ENCODE measurements at places on chromosomes 16 and 17.

DNA sequence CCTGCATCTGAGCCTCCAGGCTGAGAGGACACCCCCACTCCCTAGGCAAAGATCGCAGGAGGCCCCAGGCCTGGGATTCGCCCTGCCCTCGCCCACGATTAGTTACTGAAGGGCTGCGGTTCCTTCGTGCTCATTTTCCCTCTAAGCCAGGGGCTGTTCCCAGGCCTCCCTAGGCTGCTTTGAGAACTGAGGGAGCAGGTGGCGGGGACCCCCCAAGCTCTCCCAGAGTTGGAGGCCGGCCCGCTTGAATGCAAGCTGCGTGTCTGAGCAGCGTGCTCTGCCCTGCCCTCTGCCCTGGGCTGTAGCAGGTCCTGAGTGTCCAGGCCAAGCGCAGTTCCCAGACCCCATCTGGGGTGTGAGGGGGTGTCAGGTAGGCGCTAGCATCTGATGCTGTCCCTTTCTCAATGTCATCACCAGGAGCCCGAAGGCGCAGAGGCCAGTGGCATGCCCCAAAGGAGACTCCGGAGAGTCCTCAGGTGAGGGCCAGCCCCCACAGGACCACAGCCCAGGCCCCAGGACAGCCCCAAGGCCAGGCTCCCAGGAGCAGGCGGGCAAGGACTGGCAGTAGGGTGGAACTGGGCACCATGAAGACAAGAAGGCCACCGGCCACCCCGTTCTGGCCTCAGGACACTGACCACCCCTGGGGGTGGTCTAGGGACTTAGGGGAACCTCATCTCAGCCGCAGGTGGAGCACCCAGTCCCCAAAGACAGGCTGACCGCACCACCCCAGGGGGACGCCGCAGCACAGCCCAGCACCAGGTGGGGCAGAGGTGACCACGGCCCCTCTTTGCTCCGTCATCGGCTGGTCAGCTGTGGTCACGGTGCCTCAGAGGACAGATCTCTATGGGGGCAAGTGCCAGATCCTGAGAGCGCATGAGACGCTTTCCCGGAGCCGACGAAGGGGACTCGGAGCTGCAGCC, 14.6 kb downstream of the ENDOV start:
- DNase-seq = no peak

DNA sequence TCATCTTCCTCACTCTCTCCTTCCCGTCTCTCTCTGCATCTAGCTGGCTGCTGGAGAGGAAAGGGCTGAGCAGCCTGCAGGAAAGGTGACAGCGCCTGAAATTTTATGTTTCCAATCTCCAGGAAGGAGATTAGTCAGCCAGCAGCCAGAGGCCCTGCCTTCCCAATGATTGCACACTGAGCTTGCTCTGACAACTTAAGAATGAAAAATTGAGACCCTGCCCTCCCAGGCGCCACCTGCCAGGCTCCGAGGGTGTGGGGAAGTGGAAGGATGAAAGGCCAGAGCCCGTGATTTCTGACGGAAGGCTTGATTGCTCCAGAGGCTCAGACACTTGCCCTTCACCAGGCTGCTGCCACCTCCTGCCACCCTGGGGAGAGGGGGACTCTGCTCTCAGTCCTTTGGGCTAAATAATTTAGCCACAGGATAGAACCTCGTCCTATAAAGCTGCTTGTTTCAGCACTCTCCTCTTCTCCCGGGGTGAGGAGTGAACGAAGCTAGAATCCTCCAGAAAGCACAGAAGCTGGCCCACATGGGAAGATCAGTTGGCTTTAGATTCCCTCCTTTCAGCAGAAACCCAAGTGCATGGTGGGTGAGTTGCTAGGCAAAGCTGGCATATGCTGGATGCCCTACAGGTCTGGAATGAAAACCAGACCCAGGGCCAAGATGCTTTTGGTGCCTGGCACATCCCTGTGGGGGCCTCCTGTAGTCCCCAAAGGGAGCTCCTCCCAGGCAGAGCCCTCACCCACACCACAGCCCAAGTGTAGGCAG, 33.5 kb downstream of the GRIN2C start:
- DNase-seq = no peak

DNA sequence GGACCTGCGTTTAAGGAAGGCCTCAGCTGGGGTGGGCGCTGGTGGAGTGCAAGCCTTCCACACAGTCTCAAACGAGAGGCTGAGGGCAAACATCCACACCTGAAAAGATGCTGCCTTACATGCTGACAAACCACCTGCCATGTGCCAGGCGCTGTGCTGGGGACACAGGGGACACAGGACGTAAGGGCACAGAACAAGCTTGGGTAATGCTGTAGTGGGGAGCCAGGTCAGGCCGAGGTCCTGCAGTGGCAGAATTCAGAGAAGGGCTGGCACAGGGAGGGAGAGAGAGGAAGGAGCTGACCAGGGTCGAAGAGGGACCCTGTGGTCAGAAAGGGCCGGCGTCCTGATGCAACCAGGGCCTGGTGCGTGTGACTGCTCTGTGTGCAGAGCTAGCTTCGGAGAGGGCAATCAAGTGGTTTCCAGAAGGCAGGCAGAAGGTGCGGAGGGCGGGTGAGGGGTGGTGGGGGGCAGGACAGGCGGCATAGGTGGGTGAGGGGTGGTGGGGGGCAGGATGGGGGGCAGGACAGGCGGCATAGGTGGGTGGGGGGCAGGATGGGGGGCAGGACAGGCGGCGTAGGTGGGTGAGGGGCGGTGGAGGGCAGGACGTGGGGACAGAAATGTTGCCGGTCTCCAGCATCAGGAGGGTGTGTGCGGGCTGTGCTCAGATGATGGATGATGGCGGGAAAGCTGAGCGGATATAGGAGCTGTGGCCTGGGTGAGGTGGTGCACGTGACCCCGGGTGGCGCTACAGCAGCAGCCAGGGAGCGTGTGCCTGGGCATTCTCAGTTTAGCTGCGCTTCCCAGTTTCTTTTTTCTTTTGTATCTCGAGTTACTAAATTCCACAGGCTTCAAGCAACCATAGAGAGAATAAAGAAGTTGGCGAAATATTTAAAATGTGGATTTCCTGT, 18.8 kb downstream of the TELO2 start:
- DNase-seq = no peak

DNA sequence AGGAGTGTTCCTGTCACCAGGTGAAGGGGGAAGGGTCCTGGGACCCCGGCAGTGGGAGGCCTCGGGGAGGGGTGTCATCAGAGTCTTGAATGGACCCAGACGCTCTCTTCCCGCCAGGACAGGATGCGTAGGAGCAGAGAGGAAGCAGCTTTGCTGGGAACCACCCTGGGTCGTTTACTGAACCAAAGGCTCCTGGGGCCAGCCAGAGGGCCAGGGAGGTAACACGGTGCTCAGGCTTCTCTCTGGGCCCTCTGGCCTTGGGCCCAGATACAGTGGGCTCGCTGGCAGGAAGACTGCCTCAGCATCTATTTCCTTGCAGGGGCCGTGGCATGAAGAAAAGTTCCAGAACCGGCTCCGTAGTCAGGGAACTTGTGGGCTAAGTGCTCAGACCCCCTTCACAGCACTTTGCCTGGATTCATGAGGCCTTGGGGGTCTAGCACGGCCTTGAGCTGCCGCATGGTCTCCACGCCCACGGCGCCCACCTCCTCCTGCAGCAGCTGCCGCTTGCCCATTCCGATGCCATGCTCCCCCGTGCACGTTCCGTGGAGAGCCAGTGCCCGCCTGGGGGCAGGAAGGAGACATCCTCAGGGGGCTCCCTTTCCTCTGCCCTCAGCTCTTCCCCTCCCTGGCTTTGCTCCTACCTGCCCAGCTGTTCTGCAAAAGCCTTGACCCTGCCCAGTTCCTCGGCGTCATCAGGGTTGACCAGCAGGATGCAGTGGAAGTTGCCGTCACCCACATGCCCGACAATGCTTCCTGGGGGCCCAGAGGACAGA, 4.4 kb downstream of the LDHD start:
- DNase-seq = no peak

DNA sequence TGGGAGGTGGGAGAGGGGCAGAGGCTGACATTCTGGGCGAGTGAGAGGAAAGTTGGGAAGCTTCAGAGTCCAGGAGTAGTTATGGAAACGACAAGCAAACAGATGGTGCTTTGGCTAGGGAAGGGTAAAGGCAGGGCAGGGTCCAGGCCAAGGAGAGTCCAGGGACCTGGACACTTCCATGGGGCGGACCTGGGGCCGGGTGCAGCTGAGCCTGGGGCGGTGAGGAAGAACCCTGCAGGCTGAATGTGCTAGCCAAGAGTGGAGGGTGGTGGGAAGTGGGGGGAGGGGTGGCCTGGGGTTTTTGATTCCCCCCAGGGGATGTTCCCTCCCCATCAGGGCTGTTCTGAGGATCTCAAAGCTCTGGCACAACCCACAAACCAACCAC, 2.6 kb downstream of the PPP1R9B start:
- peak; percentile 29 for DNase-seq

GRCh38 chr17:3914312-3914670, 2.0 kb downstream of the P2RX1 start:
- DNase-seq = no peak

DNA sequence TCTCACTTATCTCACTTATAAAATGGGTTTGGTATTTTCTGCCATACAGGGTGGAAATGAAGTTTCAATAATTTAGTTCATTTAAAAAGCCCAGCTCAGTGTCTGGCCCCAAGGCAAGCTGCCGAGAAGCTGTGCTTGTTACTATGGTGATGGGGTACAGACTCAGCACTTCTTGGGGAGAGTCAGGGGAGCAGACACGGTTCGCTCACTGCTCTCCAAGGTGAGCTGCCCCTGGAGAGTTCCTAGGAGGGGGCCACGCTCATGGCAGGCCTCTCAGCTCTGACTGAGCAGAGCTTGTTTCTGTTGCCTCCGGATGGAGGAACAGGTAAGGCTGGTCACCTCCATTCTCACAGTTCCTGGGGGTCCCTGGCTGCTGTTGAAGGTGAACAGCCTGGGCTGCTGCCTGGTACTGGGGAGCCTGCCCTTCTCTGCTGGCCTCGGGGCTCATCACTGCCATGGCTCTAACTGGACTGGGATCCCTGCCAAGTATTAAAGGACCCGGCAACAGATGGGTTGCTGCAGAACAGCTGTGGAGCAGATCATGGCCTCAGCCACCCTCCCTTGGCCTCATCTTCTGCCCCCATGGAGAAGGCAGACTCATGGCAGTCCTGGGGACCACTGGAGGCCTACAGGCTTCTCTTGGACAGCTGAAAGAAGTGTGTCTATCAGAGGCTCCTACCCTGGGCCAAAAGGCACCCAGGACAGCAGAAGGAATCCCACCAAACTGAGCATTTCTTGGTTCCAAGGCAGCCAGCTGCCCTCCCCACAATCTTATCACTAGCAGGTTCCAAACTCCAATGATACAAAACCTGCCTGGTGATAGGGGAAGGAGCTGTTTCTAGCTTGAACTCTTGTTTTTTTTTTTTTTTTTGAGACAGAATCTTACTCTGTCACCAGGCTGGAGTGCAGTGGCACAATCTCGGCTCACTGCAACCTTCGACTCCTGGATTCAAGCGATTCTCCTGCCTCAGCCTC, 25.9 kb upstream of the SPATA32 start:
- no peak for DNase-seq

- DNase-seq = no peak
These were observed 10.7 kb downstream of the RFFL start for GRCh38 chr17:35052780-35053179.

- DNase-seq = no peak
These were observed 197.0 kb downstream of the AXIN2 start for GRCh38 chr17:65364438-65364837.

DNA sequence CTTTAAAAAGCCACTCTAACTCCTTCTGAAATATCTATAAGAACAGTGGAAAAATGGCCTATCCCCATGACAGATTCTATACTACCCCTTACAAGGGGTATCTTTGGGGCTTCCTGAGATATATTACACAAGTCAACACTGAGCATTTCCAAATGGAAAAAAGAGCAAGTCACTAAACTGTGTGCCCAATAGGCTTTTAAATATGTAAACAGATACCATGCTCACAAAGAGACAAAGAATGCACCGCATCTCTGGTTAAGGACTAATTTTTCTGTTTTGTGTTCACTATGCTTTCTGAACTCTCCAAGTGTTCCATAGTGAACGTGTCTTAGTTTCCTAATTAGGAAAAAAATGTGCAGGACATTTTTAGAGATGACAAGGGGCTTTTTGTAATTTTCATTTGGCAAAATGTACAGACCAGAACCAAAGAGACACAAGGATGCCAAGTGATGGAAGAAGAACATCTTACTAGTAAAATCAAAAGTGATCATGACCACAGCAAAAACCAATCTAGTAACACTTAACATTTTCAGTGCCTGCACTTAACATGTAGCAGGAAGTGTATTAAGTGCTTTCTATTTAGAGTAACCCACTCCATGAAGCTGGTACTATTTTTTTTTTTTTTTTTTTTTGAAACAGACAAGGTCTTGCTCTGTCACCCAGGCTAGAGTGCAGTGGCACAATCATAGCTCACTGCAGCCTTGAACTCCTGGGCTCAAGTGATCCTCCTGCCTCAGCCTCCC, 21.5 kb downstream of the MYH11 start:
- peak; percentile 68 for DNase-seq

DNA sequence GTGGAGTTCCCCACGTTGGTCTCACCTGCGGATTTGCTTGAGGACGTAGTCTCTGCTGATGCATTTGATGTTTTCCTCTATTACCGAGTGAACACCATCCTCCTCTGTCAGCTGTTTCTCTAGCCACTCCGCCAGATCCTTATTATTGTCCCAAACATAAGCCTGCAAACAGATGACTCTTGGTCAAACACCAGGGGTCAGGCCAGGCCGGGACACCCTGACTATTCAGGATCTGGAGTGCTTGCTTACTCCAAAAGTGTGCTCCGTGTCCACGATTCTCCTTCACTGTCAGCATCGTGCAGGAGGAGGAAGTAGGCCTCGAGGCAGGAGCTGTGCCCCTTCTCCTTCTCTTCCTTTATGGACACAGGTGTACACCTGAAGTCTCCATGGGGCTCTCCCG, 140.2 kb downstream of the AATF start:
- no peak for DNase-seq

DNA sequence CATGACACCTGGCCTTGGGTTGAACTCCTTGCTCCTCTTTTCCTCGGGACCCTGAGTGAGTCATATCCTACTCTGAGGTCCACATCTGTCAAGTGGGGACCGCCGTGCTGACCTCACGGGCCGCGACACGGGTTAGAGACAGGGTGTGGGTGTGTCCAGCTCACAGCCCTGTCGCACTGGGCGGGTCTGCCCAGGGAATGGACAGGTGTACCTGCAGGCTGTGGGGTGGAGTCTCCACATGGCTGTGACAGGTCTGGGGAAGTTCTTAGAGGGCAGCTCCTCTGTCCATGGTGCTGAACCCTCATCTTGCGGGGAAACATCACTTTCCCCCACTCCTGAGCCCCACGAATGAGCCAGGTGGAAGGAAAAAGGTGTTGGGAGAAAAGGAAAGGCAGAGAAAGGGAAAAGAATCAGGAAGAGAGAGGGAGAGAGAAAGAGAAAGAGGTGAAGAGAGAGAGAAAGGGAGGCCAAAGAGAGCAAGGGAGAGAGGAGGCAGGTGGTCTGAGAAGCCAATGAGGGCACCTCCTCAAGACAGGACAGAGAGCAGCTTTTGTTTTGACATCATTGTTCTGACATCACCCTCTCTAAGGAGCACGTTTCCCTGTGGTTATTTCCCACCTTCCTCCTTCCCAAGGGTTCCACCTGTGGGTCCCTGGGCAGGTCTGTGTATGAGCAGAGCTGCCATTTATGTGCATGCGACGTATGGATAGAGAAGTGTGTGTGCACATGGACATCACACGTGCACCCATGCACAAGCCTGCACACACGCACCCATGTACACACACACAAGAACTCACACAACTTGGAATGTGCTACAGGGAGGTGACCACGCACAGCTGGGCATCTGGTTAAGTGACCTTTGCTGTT, 32.6 kb upstream of the CBFA2T3 start:
- DNase-seq = no peak

- DNase-seq = no peak
These were observed 122.1 kb downstream of the CA10 start for GRCh38 chr17:52036416-52036815.
